IPS DF 6.9 (cell line): ENCODE measurements at places on chromosomes 2 and 18.
A peak's percentile ranks its signal among the peaks of the same experiment; 100 is the strongest.

- H3K27me3 ChIP-seq = no peaks in the 10 kb centered on the region
- no peak overlapping the region for H3K4me3 ChIP-seq
- no peaks in the 10 kb centered on the region for H3K36me3 ChIP-seq
Measured at GRCh38 chr2:152432206-152432653, 97.3 kb downstream of the FMNL2 start.

DNA sequence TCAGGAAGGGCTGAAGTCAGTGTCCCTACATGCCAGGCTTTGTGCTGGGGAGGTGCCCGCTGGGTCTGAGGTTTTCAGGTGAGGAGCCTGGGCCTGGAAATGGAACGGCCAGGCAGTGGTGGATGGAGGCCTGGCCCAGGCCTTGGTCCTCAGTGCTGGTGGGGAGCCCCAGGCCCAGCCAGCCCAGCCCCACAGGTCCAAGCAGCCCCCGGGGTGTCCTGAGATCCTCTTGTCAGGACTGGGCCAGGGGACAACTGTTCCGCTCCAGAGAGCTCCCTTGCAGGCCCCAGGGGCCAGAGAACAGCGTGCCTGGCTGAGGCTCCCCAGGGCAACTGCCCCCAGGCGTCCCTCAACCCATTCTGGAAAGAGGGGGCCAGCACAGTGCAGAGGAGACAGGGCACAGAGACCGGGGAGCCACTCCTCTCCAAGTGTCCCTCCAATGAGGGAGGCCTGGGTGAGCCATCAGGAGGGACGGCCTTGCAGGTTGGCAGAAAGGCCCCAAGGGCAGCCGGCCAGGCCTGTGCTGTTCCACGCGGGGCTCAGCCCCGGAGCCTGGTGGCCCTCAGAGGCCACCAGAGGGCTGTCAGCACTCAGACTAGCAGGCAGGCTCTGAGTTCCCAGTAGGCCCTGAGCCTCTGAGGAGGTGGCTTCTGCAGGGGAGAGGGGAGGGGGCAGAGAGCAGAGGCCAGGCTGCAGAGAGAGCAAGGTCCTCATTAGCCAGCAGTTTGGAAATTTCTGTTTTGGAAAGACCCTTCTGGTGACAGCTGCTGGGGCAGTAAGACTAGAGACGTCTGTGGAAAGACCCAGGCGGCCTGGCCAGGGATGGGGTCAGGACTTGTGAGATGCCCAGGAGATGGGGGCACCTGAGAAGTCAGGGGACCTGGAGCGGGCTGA, 29.4 kb upstream of the SNED1 start:
- no peaks in the 10 kb centered on the region for H3K36me3 ChIP-seq
- no peak for DNase-seq
- no peaks in the 10 kb centered on the region for H3K27me3 ChIP-seq
- no peak overlapping the region for H3K27ac ChIP-seq
- H3K4me1 ChIP-seq = no peaks in the 10 kb centered on the region; the same call in 1 of the 2 replicates

- H3K27ac ChIP-seq = no peak overlapping the region
- H3K27me3 ChIP-seq = no peaks in the 10 kb centered on the region
- H3K4me1 ChIP-seq = peaks cover 10% of the 10 kb centered on the region
- H3K36me3 ChIP-seq = no peaks in the 10 kb centered on the region
- no peak overlapping the region for H3K4me3 ChIP-seq
Measured at GRCh38 chr18:48824231-48824970, 126.4 kb downstream of the SMAD7 start.

- H3K4me1 ChIP-seq = no peaks in the 10 kb centered on the region
- H3K36me3 ChIP-seq = no peaks in the 10 kb centered on the region
- no peak overlapping the region for H3K4me3 ChIP-seq
- DNase-seq = no peak
- H3K27me3 ChIP-seq = no peaks in the 10 kb centered on the region
Measured at GRCh38 chr2:176583607-176584006, 314.4 kb downstream of the MTX2 start.

- H3K36me3 ChIP-seq = no peaks in the 10 kb centered on the region
- DNase-seq = no peak
- H3K27me3 ChIP-seq = no peaks in the 10 kb centered on the region
- H3K4me1 ChIP-seq = no peaks in the 10 kb centered on the region
- no peak overlapping the region for H3K4me3 ChIP-seq
Measured at GRCh38 chr2:100852999-100853908, 33.3 kb downstream of the NPAS2 start.

- no peak overlapping the region for H3K27ac ChIP-seq
- no peaks in the 10 kb centered on the region for H3K4me1 ChIP-seq
- H3K36me3 ChIP-seq = no peaks in the 10 kb centered on the region
- DNase-seq = no peak
Measured at GRCh38 chr18:71221405-71221804, 932.6 kb downstream of the SOCS6 start.

- H3K27me3 ChIP-seq = no peaks in the 10 kb centered on the region
- no peaks in the 10 kb centered on the region for H3K36me3 ChIP-seq
- H3K27ac ChIP-seq = no peak overlapping the region
- DNase-seq = no peak
Measured at GRCh38 chr2:191204433-191204832, 40.8 kb upstream of the MYO1B start.

GRCh38 chr2:181916726-181917718, 25.5 kb downstream of the ITPRID2 start:
- no peak for DNase-seq
- H3K27ac ChIP-seq = no peak overlapping the region
- no peaks in the 10 kb centered on the region for H3K27me3 ChIP-seq
- peaks cover 3% of the 10 kb centered on the region; the same call in 1 of the 2 replicates for H3K36me3 ChIP-seq

GRCh38 chr2:36538335-36538734, 59.6 kb downstream of the FEZ2 start:
- no peaks in the 10 kb centered on the region for H3K27me3 ChIP-seq
- H3K36me3 ChIP-seq = peaks cover 3% of the 10 kb centered on the region; the same call in 1 of the 2 replicates
- H3K4me3 ChIP-seq = no peak overlapping the region
- no peaks in the 10 kb centered on the region for H3K4me1 ChIP-seq
- no peak for DNase-seq

DNA sequence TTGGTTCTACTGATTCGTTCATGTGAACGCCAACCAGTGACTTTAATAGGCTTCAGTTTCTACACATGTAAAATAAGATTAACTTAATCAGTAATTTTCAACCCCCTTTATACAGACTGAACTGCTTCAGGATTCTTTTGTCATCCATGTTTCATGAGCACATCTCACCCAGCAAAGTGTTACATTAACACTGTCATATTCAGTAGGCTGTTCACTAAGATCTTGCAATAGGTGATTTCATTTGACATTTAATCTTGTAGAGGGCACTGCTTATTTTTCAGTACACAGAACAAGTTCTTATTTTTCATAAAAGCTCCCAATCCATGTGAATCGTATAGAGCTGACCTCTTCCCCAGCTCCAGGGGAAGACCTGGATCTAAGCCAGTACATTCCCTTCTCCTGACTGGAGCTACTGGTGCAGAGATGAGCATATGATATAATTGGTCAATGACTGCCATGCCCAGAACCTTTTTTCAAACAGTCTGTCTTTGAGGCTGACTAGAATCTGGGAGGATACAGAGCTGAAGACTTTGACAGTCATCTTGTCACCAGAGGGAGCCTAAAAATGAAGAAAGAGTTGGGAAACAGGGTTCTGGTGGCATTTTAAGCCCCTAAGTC, 72.2 kb upstream of the CHRNA1 start:
- no peak for DNase-seq
- peaks cover 2% of the 10 kb centered on the region for H3K4me1 ChIP-seq
- H3K36me3 ChIP-seq = no peaks in the 10 kb centered on the region

GRCh38 chr2:233023007-233023760, 9.3 kb upstream of the NEU2 start:
- H3K27me3 ChIP-seq = no peaks in the 10 kb centered on the region
- H3K4me1 ChIP-seq = no peaks in the 10 kb centered on the region
- no peak for DNase-seq
- no peak overlapping the region for H3K4me3 ChIP-seq
- no peak overlapping the region for H3K27ac ChIP-seq

DNA sequence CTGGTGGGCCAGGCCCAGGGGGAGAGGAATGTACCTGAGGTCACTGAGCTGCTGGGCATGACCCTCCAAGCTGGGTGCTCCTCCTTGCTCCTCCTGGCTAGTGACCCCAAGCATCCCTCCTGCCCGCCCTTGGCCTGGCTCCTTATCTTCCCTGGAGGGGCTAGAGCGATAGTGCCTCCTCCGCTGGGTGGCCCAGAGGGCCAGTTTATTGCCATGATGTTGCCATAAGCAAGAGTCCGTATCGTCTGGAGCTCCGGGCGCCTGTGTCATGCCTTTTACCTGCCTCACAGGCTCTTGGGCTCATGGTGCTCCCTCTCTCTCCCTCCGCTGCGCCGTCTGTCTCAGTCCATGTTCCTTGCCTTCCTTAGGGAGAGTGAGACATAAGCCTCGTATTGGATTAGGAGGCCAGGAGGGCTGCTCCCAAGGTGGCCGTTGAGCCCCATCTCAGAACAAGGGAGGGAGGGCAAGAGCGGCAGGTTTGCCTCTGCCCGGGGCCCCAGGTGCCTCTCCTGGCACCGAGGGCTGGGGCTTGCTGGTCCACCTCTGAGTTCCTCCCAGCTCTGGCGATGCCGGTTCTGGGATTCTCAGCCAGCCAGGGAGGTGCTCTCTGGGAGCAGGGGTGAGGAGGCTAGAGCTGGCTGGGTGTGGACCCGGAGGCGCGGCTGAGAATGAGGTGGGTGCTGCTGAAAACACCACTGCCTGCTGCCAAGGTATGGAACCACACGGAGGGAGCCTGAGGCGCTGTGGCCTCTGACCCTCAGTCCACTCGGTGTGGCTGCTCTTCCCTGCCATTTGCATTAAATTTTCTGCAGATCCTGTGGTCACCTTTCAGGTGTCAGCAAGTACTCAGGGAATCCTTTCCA, 22.6 kb downstream of the KCNIP3 start:
- no peaks in the 10 kb centered on the region for H3K27me3 ChIP-seq
- H3K27ac ChIP-seq = no peak overlapping the region
- no peaks in the 10 kb centered on the region; the same call in 1 of the 2 replicates for H3K4me1 ChIP-seq
- DNase-seq = no peak
- no peaks in the 10 kb centered on the region for H3K36me3 ChIP-seq

GRCh38 chr18:28974504-28974903, 797.6 kb upstream of the CDH2 start:
- H3K27me3 ChIP-seq = no peaks in the 10 kb centered on the region
- no peaks in the 10 kb centered on the region for H3K4me1 ChIP-seq
- H3K4me3 ChIP-seq = no peak overlapping the region
- no peaks in the 10 kb centered on the region for H3K36me3 ChIP-seq
- no peak overlapping the region for H3K27ac ChIP-seq

DNA sequence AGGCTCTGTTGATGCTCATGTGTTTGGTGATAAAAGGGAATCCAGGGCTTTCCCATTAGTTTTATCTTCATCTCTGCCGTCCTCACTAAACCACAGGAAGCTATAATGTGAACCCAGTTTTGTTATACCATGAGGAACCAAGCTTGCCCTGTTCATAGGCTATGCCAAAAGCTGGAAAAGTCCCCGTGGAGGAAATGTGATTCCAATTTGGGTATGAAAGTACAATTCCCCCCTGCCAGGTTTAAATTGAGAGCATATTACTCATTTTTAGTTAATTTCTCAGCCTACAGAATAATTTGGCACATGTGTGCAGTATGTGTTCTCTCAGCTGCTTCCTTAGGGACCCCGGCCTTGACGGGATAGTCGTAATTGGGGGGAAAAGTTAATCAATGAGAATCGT, 327.4 kb downstream of the RND3 start:
- DNase-seq = no peak
- no peaks in the 10 kb centered on the region for H3K27me3 ChIP-seq
- no peak overlapping the region for H3K27ac ChIP-seq
- no peaks in the 10 kb centered on the region for H3K4me1 ChIP-seq
- no peak overlapping the region for H3K4me3 ChIP-seq
- H3K36me3 ChIP-seq = no peaks in the 10 kb centered on the region

DNA sequence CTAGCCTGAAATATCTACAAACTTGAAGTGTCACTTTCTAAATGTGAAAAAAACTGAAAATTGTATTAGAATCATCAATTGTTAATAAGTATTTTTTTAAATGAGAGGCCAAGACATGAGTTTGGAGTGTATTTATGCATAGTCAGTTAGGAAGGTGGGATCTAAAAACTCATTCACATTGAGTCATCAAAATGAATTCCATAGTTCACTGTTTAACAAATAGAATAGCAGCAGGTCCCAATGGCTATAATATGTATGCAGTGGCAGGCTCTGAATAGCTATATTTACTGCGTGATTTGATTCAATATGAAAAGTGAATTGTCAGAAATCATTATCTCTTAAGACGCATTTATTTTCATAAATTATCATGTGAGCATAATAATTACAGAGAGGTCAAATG, 256.1 kb downstream of the ZNF385B start:
- no peaks in the 10 kb centered on the region for H3K27me3 ChIP-seq
- no peaks in the 10 kb centered on the region for H3K36me3 ChIP-seq
- no peak overlapping the region for H3K4me3 ChIP-seq

GRCh38 chr2:74391580-74392448, 11.7 kb upstream of the DCTN1 start:
- H3K4me3 ChIP-seq = peak overlapping the region; percentile 88
- no peaks in the 10 kb centered on the region for H3K4me1 ChIP-seq
- H3K27me3 ChIP-seq = no peaks in the 10 kb centered on the region

DNA sequence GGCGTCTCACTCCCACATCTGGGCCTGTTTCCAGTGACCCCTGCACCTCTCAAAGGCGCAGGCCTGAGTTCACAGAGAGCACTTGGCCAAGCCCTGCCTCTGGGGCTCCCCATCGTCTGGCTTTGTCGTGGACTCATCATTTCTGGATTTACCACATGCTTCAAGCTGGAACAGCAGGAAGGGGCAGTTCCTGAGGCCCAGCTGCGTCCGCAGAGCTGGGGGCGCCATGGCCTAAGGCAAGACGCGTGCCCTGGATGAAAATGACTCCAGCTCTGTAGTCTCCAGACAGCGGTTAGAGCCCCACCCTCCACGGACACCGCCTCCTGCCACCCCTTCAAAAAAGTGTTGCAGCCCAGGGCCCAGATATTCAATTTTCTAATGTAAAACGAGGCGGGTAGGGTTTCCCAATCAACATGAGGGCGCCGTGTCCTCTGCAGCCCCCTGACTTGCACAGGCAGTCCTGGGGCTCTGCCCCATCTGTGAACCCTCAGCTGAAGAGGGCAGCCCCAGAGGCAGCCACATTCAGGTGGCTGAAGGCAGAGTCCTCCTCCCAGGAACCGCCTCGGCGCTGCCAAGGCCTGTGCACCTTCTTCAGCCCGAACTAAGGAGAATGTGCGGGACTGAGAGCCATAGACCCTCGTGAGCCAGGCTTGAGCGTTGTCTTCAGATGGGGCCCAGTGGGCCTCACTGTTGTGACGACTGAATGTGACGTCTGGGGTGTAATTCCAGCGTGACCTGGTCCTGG, 85.5 kb downstream of the NFATC1 start:
- no peak overlapping the region for H3K27ac ChIP-seq
- no peaks in the 10 kb centered on the region for H3K27me3 ChIP-seq

DNA sequence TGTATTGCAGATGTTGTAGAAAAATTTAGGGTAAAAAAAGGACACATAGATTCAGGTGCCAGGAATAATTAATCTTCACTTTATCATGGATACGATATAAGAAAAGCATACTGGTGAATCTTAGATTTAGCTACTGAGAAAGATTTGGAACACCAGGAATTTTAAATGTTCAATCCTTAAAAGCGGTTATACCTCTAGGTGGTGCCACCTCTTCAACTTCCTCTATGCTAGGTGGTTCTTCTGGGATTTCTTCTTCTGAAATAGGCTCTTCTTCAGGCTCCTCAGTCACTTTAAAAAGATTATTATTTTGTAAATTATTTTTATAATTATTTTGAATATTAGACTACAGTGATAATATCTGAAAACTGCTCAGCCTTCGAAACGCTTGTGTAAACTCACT, 133.1 kb downstream of the TTN start:
- no peaks in the 10 kb centered on the region for H3K36me3 ChIP-seq
- no peak overlapping the region for H3K27ac ChIP-seq
- no peaks in the 10 kb centered on the region for H3K4me1 ChIP-seq
- H3K4me3 ChIP-seq = no peak overlapping the region
- H3K27me3 ChIP-seq = no peaks in the 10 kb centered on the region
